ENCODE measurements at places on chromosomes 7 and 10.

DNA sequence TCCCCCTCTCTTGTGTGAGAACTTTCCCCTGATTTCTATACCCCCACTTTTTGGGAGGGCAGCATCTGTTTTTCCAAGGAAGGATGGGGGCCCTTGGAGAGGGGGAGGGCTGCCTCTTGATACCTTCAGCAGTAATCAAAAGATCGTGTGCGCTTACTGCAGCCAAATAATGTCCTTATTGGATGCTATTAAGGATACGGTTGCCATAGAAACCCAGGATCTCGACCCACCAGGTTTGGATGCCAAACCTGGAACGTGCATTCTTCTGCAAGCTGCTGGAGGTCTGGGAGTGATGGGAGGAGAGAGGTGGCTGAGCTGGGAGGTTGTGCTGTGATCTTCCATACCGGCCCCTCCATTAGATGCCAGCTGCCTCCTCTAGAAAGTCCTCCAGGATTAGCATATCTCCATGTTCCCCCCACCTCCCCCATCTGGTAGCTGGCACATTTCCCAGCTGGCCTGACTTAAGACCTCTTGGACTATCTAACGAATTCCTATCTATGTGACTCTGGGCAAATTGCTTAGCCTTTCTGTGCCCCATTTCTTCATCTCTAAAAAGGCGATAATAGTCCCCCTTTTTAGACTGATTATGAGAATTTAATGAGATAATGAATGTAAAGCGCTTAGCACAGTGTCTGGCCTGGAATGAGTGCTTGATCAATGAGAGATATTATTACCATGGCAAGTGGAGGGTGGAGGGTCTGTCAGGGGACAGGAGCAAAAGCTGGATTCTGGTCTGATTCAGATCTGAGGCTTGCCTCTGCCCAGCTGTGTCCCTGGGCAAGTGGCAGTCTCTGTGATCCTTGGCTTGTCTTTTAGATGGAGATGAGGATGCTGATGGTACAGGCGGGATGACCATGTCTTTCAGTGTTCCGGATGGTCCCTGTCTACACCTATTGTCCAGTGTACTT is 78.5 kb upstream of the PCBD1 start:
- DNase-seq = no peak

- DNase-seq = no peak
Measured at GRCh38 chr10:80164596-80164995, 32.1 kb downstream of the PLAC9 start.

DNA sequence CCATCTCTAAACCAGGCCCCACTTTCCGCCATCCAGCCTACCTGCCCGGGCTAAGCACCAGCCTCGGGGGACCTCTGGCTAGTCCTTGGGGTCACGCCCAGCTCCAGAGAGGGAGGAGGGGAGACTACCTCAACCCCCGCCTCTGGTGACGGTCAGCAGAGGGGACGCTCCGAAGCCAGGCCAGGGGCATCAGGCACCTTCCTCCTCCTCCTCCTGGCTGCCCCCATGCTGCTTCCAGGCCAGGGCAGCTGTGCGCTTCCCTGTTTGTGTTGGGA is 4.0 kb upstream of the SMARCD3 start:
- no peak for DNase-seq

- no peak for DNase-seq
Measured at GRCh38 chr7:133854739-133855138, 272.4 kb upstream of the LRGUK start.

GRCh38 chr7:131723926-131724325 is 167.5 kb upstream of the PODXL start:
- DNase-seq = no peak

DNA sequence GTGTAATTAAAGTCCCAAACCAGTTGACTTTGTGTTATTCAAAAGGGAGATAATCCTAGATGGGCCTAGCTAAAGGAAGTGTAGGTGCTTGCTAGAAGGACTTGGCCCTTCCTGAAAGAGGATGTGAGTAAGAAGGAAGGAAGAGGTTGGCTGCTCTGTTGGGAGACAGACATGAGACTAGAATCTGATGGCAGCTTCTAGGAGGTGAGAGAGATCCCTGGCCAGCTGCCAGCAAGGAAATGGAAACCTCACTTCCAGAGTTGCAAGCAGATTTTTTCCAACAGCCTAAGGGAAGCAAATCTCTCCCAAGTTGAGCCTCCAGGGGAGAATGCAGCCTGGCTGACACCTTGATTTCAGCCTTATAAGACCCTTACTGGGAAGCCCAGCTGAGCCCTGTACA is 368.4 kb upstream of the ZMIZ1 start:
- no peak for DNase-seq

- no peak for DNase-seq
Measured at GRCh38 chr7:97226541-97226940, 109.0 kb downstream of the SDHAF3 start.

DNA sequence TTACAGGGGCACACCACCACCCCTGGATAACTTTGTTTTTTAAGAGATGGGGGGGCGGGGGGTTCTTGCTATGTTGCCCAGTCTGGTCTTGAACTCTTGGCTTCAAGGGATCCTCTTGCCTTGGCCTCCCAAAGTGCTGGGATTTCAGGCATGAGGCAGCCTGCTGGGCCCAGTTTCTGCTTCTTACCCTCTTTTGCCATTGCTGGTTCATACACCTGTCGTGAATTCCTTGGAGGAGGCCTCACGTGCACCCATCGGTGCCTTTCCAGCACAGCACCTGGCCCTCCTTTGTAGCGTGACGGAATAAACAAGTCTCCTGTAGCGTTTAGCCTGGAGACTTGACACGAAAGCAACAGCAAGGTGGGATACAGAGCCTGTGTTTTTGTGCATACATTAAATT is 75.5 kb downstream of the CARD11 start:
- no peak for DNase-seq

- peak; percentile 80 for DNase-seq
Measured at GRCh38 chr7:149771720-149772240, 1.6 kb downstream of the ZNF467 start.

- DNase-seq = no peak
Measured at GRCh38 chr10:123570051-123570897, 95.9 kb upstream of the GPR26 start.

DNA sequence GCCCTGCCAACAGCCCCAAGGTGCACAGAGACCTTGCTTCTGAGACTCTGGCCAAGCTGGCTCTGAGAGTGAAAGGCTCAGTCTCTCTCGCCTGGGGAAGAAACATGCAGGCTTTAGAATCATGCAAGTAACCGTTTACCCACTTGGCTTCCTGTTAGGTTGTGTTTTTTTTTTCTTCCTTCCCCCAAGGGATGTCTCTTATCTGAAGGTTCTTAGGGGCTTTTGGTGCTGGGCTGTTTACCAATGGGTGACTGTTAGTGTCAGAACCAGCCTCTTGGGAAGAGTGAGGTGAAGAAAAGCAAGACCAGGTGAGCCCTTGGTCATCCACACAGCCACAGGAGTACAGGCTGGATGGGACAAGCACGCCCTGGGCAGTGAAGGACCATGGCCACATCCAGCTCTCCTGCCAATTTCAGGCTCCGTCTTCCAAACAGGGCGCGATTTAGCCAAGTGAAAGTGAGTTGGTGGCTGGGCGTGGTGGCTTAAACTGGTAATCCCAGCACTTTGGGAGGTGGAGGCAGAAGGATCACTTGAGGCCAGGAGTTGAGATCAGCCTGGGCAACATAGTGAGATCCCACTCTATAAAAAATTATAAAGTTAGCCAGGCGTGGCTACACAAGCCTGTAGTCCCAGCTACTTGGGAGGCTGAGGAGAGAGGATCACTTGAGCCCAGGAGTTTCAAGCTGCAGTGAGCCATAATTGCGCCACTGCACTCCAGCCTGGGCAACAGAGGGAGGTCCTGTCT is 76.3 kb upstream of the CUX1 start:
- no peak for DNase-seq

DNA sequence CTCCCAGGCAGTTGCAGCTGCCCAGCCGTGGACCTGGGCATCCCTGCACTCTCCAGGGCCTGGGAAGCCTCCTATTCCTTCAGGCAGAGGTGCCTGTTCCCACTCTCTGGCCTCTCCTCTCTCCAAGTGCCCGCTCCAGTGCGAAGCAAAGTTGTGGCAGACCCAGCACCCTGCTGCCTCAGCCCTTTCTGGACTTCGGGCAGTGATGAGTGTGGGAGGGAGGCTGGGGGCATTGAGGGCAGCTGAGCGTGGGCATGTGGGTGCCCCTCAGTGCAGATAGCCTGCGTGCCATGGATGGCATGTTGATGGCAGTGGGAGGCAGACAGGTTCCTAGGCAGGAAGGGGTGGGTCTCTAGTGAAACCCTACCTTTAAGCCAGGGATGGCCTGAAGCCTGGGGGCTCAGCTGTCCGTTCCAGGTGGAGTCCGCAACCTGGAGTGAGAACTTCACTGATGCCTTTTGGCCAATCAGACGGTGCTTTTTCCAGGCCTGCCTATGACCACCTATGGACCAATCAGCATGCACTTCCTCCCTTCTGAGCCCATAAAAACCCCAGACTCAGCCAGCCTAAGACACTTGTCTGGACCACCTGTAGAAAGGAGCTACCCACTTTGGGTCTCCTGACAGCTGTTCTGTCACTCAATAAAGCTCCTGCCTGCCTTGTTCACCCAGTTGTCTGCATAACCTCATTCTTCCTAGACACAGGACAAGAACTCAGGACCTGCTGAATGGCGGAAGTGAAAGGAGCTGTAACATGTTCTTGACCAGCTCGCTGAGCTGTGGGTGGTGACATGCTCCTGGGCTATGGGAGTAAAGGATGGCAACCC is 26.1 kb downstream of the SVIL start:
- no peak for DNase-seq

- no peak for DNase-seq
Measured at GRCh38 chr10:70523057-70523456, 44.5 kb downstream of the PALD1 start.

- DNase-seq = no peak
Measured at GRCh38 chr7:101411508-101411874, 48.8 kb downstream of the COL26A1 start.

- DNase-seq = peak; percentile 55
Measured at GRCh38 chr7:117873310-117874190, at the start of gene CTTNBP2. CTTNBP2 (minus strand) TSS chr7:117873441; CDS start chr7:117873415, 26 bp downstream.

DNA sequence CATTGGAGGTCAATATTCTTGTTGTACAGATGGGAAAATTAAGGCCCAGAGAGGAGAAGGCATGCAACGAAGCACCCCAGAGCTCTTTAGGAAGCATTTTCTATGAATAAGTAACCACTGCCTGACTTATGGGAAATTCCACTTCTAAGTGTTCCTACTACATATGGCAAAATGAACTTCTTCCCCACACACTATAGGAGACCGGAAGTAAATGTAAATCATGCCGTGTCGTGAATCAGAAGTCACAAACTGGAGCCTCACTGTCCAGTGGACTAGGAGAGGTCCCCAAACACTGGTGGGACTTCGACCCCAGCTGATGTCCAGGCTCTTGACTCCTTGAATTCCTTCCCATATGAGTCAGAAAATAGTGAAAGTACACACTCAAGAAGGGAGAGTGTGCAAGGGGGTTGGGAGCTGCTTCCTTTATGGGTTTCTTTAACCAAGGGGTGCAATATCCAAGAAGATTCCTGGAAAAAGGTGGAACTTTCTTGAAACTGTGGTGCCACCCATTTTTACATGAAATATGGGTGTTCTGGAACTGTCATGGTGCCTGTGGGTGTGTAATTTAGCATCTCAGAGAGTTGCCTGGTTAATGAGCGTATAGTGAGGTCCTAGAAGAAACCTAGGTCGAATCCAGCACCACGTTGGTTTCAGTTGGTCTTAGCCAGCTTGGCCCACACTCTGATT is 6.7 kb downstream of the RASSF4 start:
- DNase-seq = no peak

- DNase-seq = no peak
Measured at GRCh38 chr10:113133497-113134115, 183.6 kb downstream of the TCF7L2 start.

DNA sequence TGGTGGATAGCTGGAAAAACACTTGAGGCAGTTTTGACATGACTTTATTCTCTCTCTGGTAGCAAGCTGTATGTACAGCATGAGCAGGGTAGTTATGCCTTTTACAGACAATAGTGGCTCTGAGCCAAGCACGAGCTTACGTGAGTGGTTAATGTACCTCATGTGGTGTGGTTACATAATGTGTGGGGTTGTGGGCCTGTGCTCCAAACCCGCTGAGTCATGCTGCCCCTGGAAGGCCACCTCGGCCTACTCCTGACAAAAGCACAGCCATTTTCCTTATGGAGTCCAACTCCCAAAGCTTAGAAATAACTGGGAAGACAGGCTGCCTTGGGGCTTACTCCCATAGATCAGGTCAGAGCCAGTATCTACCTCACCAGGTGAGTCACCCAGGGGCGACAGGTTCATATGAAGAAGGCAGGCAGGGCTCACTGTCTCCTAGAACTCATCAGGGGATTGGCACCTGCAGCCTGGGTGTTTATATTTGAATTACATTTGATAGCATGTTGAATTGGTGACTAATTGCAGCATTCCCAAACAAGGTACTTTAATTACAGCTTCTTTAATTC is 404.5 kb downstream of the ADRA2A start:
- no peak for DNase-seq

DNA sequence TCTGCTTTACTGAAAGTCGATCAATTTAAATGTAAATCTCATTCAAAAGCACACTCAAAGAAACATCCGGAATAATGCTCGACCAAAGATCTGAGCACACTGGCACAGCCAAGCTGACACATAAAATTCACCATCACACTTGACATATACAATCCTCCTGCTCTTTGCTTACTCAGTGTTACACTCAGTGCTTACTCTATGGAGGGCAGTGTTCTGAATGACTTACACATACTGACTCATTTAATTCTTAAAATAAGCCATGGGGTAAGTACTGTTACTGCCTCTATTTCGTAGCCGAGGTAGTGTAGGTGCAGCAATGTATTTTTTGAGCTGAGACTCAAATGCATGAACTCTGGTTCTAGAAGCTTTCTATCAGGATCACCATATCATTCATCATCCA is 421.5 kb upstream of the LRRN3 start:
- no peak for DNase-seq

DNA sequence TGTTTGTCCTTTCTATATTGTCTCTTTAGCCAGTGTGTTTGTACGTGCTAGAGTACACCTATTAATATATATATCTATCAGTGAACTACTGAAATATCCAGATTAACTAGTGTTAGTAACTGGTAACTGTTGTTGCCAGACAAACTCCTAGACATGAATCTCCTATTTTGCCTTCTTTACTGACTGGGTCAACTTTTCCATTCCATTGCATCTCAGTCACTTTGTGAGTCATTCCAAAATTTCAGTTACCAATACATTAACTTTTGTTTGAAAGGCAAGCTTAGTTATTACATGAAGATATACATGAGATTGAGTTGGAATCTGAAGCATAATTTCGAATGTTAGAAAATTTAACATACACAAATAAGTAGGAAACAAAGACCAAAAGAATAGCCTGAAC is 51.4 kb downstream of the BTAF1 start:
- DNase-seq = no peak
